Forelimb muscle (tissue), 1 donor: ENCODE measurements at places on chromosomes 5 and 9. TPM values are rescaled to one million over a fixed set of nuclear protein-coding genes. Genes with fewer than 3 reads are reported as not detected.

The ZNF484 gene
- polyA plus RNA-seq = 5.0 TPM

The SLC28A3 gene
- not detected for polyA plus RNA-seq

The C5orf58 gene
- 0.59 TPM for polyA plus RNA-seq

GRCh38 chr5:6497262-6497661, 48.6 kb downstream of the UBE2QL1 start:
- DNase-seq = no peak

DNA sequence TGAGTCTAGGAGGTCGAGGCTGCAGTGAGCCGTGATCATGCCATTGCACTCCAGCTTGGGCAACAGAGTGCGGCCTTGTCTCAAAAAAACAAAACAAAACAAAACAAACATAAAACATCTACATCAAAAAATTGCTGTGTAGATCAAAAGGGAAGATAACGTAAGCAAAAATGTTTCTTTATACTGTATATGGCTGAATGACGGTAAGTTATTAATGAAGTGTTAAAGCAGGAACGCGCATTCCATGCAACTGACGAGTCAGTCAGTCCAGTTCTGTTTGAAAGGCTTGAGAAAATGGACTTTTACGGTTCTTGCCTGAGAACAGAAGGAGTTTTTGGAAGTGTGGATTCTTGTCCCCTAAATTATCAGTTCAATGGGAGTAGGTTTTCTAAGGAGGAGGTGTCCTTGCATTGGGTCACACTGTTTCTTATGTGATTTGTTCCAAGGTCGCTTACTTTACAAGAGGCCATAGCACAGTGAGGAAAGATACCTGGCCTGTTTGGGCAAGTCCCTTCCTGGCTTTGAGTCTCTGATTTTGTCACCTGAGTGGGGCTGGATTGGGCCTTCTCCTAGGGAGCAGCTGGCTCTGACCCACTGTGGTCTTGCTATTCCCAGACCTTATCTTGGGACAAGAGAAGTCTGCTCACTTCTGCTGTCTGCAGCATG, 6.6 kb upstream of the PTGS1 start:
- DNase-seq = no peak

- no peak for DNase-seq
Measured at GRCh38 chr5:132083071-132083678, 9.6 kb downstream of the CSF2 start.

The MELK gene
- polyA plus RNA-seq = 7.2 TPM

GRCh38 chr5:154202379-154203260, 12.1 kb downstream of the GALNT10 start:
- DNase-seq = no peak
